ENCODE measurements at places on chromosomes 2 and 18.
A peak's percentile ranks its signal among the peaks of the same experiment; 100 is the strongest.

- DNase-seq, result peak; percentile 49
Measured at GRCh38 chr2:54497763-54498680, 41.9 kb downstream of the SPTBN1 start.

DNA sequence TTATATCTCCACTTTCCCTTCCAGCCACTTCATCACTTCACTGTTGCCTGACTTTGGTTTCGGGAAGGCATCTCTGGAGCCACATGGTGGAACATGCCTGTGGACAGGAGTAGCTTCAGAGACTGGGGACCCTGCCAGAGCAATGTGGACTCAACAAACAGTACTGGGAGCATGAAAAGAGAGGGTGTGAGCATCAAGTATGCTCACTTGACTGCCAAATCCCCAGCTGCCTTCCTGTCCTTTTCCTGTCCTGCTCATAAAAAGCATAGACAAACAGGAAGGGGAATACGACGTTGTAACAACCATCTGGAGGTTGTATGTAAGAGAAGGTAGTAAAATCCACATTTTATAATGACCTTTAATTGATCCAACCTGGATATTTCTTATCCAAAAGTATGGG is 61.3 kb upstream of the CSRNP3 start:
- no peak for DNase-seq

GRCh38 chr2:28427741-28428415 is 35.2 kb downstream of the FOSL2 start:
- DNase-seq, result no peak

GRCh38 chr2:237158194-237158593 is 72.5 kb downstream of the COPS8 start:
- no peak for DNase-seq

- DNase-seq, result no peak
Measured at GRCh38 chr2:124272261-124272841, 247.3 kb downstream of the CNTNAP5 start.

DNA sequence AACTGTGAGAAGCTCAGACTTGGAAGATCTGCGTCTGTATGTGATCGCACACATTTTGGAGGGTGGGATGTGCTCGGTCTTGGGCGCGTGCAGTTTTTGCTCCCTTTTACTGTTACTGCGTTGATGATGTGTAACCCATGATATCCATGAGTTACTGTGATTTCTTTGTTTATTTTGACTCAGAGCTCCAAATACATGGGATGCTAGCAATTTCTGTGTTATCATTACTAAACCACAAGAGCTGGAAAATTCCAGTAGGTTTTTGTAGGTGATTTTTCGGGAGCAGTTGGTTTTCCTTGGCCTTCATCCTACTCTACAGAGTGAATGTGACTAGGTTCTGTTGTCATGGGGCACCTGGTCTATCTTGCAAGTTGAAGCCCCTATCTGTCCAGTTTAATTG is 124.2 kb downstream of the AGAP1 start:
- DNase-seq, result no peak

DNA sequence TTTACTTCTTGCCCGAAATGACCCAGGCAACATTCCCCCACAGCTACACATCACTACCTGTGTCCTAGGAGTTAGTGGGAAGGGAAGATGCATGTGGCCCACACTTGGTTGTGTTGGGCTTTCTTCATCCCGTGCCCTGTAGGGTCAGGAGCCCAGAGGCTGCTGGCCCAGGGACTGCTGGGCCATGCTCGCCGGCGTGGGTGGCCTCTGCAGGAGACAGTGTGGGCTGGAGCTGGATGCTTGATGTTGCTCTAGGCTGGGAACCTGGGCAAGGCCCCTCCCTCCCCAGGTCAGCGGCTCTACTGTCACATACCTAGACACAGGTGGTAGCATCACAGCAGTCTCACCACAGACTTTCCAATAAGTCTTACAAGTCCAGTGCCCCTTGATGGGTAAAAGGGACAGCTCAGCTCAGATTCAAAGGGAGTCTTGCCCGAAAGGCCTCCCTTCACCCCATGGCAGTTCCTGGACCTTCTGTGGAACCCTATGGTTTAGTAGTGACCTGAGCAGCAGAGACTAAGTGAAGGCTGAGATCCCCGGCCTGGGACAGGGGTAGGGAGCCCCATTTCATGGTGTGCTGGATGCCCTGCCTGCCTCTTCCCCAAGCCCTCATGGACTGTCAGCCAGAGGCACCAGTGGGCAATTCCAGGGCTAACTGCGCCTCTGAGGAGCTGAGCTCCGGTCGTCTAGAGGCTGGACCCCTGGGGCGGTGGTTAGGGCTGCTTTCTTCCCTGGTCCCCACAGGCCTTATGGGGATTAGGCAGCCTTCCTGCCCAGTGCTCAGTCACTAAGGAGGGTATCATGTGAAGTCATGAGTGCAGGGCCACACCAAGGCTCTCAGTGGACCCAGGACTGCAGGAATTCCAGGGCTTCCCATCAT is 45.4 kb upstream of the FAHD2A start:
- no peak for DNase-seq

- DNase-seq, result no peak
Measured at GRCh38 chr18:46754661-46755292, 2.1 kb downstream of the ST8SIA5 start.

DNA sequence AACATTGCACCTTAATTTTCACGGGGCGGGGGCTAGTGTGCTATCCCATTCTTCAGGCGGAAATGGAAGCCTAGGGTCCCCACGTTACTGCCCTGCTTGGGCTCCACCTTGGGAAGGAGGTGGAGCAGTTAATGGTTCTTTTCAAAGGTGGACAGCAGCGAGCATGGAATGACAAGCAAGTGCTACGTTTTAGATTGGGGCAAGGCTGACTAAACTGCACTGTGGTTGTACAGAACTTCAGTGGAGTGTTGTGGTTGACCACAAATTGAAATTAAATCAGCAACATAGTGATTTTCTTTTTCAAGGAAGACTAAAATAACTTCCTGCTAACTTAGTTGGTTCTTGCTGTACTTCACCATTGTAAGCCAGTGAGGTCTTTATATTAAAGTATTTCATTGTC is 47.0 kb downstream of the CHRNA1 start:
- DNase-seq, result no peak

- DNase-seq, result no peak
Measured at GRCh38 chr2:217709478-217710210, 293.2 kb downstream of the TNS1 start.

DNA sequence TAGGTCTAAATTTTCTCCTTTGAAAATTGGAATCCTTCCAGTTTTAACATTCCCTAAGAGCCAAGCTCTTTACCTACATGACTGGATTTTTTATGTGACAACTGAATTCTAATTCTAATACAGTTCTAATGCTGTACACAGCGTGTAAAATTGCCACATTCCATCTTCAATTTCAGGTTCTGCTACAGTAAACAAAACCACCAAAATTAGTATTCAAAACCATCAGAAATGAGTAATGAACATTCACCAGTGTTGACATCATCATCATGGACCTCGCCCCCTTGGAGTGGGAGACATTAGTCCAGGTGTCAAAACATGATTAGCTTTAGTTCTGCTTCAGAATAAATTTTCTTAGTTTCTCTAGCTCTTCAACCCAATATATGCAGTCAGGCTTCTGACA is 133.6 kb downstream of the MBD2 start:
- peak; percentile 4 for DNase-seq

- DNase-seq, result no peak
Measured at GRCh38 chr18:59062643-59063006, 77.1 kb upstream of the SEC11C start.

GRCh38 chr18:57210107-57210715 is 63.3 kb downstream of the BOD1L2 start:
- DNase-seq, result peak; percentile 78

DNA sequence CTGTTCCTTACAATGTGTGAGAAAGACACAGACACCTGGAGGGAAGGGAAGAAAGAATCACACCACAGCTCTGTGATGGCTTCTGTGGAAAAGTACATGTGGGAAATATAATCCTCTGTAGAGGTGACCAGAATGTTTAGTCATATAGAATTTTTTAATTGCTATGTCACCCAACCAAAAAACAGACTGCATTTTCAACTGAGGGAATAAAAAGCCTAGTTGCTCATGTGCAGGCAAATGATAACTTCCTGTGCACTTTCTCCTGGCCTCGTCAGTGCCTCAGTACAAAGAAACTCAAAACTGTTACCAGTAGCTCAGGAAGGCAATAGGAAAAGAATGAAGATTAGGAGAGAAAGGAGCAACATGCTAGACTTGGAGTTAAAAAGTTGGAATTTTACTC is 326.8 kb downstream of the OSR1 start:
- DNase-seq, result no peak

DNA sequence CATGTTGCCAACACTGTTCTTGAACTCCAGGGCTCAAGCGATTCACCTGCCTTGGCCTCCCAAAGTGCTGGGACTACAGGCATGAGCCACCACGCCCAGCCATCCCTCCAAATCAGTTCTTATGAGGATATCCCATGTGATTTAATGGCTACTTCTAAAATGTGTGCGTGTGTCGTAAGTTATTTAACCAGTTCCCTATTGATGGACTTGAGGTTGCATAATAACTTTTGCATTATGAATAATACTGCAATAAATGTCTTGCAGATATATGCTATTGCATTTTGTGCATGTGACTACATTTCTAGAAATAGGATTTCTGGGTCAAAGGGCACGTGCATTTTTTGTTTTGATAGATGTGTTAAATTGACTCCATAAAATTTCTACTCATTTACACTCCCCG is 19.0 kb downstream of the DIPK1C start:
- no peak for DNase-seq

DNA sequence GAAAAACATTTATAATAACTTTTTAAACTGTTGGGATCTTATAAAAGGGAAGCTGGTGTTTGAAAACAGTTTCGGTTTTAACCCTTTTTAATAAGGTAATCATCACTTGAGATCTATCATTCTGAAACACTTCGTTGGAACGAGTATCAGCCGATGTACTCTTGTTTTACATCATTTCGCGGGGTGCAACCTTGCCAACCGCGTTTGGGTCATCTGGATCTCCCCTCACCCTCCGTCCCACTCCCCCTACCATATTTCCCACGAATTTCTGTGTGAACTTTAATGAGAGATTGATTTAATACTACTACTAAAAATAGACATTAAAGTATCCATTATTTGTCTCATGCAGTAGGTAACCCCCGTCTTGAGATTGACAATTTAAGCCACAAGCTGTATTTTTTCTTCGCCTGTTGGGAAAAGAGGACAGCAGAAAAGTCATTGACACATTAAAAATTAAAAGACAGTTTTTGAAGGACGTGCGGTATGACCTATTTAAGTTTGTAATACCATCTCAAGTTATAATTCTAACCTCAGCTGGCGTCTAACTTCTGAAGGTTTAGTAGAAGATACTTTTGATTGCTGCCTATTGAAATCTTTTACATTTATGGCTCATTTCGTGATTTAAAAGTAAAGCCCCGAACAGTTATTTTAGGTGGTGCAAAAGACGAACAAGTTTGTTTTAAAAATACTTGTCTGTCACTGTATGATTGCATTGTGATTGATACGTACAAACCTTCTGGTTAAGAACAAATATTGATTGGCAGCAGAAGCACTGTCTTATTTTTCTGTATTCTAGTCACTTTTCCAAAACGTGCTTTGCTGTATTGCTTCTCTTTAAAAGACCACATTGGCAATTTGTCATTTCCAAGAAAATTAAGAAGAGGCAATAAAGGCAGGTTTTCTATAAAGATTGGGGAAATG is 1.5 kb downstream of the CREB1 start:
- DNase-seq, result no peak

Data from trophoblast cell (in vitro differentiated cells and primary cell).